WERI-Rb-1 (cell line): ENCODE measurements at places on chromosomes 1 and 21.

DNA sequence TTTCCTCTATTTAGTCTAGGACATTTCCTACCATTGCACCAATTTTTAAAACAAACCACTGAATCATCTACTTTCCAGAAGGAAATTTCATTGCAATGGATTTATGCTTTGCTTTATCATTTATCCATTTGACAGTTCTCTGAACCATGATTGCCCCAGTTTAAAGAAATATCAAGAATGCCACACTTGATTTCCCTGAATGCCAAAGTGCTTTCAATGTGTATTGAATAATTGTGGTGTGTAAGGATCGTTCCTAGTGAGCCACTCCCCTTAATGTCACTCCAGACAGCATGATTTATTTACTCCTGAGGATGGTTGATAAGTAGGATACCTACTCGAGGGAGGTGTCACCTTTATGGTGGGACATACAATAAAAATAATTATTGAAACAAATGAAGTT is 169.6 kb downstream of the RYR2 start:
- no peak for DNase-seq

DNA sequence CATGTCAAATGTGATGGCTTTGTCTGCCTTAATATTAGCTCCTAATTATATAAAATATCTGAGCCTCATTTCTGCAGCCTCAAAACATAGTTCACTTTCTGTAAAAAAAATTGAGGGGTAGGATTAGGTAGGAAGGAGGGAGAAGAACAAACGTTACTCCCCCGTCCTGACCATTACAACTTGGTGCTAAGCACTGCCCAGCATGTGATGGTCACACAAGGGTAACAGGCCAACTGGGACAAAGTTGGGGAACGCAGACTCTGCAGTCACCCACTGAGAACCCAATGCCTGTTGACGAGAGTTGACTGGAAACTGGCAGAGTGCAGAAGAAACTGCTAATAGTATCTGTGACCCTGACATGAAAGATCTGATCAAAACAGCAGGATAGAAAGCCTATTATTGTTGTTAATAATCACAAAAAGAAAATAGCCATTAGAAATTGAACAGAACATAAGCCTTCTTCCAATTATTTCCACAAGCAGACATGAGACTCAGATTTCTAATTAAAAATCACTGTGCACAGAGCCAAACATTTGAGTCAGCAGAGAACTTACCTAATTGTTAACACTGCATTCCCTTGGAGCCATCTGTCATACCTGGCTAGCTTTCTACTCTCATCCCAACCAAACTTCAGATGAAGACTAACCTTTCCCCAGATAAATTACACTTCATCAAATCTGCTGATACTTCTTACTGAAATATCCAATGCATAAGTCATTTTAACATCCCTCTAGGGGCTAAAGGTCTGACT is 5.5 kb downstream of the SORT1 start:
- no peak for DNase-seq

DNA sequence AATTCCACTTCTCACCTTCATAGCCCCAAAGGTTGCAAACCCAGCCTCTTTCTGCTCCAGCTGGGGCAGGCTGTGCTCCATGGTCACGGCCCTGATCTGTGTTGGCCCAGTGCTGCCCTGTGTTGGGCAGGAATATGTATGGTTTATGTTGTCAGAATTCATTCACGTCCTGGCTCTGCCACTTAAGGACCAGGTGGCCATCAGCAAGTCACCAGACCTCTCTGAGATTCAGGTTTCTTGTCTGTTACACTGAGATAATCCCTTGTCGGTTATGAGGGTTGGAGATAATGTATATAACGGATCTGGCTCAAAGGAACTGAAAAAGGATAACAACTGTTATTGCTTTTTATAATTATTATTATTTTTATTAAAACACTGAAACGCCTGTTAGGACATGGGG is 39.1 kb upstream of the SELENON start:
- no peak for DNase-seq

- no peak for DNase-seq
These were observed 155.4 kb upstream of the KCND3 start for GRCh38 chr1:112144733-112145426.

GRCh38 chr1:6317098-6317760 is 56.3 kb upstream of the GPR153 start:
- no peak for DNase-seq

GRCh38 chr21:28485301-28486022 is 507.2 kb downstream of the LTN1 start:
- no peak for DNase-seq

DNA sequence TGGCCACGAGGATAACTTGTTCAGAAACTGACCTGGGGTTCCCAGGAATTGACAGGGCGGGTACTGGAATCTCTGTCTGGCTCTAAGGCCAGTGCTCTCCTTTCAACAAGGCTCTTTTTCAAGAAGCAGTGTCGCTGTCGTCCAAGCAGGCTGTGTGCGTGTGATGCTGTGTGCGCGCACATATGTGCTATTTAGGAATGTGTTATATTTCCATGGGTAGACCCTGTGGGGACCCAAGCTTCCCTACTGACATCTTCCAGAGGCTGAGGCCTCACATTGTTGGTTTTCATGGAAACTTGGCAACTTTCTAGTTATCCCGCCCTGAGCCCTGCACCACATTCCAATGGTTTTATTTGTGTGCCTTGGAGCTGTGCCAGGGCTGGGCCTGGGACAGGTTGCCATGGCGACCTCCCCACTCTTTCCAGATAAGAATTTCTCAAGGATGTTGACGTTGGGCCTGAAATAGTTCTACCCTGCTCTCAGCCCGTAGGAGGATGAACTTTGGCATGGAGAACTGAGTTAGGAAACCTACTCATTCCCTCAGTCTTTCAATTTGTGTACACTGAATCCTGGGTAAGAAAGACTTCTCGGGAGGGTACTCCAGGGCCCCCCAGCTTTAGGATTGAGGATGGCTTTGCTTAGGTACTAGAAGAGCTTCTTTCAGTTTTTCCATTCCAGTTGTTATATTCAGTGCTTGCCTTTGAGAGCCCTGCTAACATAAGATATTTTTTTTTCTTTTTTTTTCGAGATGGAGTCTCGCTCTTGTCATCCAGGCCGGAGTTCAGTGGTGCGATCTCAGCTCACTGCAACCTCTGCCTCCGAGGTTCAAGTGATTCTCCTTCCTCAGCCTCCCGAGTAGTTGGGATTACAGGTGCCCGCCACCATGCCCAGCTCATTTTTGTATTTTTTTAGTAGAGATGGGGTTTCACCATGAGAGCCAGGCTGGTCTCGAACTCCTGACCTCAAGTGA is 38.8 kb upstream of the SRSF10 start:
- DNase-seq, result no peak
